ENCODE measurements at places on chromosomes 13 and 19.
A peak's percentile ranks its signal among the peaks of the same experiment; 100 is the strongest.

- DNase-seq = no peak
These were observed 15.7 kb downstream of the CEACAM16 start for GRCh38 chr19:44714597-44715169.

- DNase-seq = peak; percentile 100
These were observed 829 bp upstream of the CIC start for GRCh38 chr19:42268142-42268703.

DNA sequence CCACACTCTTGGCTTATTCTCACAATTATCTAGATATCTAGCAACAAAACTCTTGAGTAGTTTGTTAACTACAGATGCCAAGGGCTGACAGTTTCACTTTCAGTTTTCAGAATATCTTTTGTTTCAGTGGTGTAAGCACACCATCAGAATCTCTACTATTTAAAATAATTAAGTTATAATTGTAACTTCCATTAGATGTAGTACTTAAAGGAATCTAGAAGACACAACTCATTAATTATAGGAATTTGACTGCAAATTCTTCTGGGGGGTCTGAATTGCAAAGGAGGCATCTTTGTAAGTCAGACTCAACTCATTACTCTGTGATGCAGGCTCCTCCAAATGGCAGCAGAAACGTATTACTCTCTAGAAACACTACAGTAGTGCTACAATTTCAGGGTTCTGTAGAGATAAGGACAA is 44.9 kb upstream of the USPL1 start:
- peak; percentile 51 for DNase-seq

GRCh38 chr13:42041011-42041683 is 7.3 kb upstream of the DGKH start:
- DNase-seq = peak; percentile 52

- DNase-seq = no peak
These were observed 14.8 kb downstream of the PSPC1 start for GRCh38 chr13:19767966-19768365.

GRCh38 chr13:33606692-33607091 is 211.3 kb upstream of the RFC3 start:
- DNase-seq = no peak

- no peak for DNase-seq
These were observed 263.0 kb downstream of the KLF12 start for GRCh38 chr13:73870970-73871935.

DNA sequence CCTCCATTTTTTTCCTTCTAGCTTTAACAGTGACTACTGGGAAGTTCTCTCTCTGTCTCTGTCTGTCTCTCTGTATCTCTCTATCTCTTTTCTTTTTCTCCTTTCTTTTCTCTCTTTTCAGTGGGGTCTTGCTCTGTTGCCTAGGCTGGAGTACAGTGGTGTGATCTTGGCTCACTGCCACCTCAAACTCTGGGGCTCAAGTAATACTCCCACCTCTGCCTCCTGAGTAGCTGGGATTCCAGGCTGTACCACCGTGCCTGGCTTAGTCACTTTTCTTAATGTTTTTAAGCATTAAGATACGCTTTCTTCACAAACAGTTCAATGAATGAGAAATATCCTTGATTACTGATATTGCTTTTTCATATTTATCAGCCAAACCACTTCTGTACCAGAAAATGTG is 13.1 kb downstream of the PCCA start:
- DNase-seq = no peak

- DNase-seq = no peak
These were observed 32.2 kb downstream of the RCBTB2 start for GRCh38 chr13:48500652-48501197.

DNA sequence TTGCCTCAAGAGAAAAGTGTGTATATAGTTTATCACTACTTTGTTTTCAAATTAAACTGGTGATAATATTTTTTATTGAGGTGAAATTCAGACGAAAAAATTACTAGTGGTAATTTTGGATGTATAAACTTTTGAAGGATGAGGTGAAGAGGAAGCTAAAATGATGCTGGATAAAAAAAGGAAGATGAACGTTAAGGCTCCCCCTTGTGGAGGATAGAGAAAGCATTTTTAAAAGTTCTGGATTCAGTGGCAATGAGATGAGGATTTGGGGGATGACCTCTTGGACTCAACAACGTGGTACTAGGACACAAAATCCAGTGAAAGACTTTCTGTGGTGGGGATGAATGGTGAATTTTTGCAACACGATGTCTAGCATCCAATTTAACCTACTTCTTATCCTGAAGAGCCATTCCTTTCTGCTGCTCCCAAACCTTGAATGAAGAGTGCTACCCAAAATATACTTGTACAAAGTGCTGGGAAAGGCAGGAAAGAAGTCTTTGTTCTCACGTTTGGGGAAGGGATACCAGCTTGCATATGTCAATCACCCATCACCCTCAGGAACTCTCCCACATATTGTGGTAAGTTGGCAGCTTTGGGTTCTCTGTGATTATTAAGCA is 7.3 kb upstream of the SIGLEC5 start:
- no peak for DNase-seq

DNA sequence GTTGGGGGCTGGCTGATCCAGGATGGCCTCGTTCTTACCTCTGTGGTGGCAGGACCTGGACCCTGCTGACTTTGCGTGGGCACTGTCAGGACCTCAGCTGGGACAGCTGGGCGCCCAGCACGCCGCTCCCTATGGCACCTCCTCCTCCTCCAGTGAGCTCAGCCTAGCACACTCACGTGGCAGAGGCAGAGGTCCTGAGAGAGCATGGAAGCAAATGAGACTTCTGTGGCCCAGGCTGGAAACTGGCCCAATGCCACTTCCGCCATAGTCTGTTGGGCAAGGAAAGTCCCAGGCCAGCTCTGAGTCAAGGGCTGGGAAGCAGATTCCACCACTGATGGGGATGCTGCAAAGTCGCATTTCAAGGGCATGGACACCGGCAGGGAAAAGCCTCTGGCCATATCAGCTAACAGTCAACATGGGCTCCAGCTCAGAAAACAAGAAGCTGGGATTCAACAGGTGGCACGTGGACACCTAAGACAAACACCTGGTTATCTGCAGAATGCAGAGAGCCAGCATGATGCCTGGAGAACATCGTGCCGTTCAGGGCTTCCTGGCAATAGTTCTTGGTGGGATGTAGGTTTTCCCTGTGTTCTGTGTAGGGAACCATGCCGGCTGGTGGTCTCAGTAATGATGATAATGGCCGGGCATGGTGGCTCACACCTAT is 16.7 kb downstream of the MYBPC2 start:
- DNase-seq = no peak

GRCh38 chr13:101398920-101399319 is 17.4 kb downstream of the NALCN start:
- no peak for DNase-seq

GRCh38 chr13:20566468-20566897 is 474 bp upstream of the IFT88 start:
- DNase-seq = no peak

GRCh38 chr19:48674216-48674809 is 1.5 kb upstream of the NTN5 start:
- no peak for DNase-seq

DNA sequence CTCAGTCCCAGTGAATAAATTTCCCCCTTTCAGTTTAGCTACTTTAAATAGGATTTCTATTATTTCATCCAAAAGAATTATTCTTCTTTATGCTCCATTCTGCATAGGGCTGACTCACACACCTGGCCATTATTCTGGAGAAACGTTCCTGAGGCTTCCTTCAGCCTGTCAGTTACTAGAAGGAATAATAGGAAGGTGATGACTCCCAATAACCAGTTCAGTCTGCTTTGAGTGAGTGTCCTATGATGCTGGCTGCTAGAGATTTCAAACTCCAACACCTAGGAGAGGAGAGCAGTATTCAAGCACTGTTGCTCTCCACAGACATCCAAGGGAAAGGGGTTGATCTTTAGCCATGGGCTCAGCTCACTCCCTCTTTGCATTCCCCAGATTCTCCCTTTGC is 117.8 kb downstream of the KCTD12 start:
- no peak for DNase-seq

- DNase-seq = no peak
These were observed 15.6 kb downstream of the WDR88 start for GRCh38 chr19:33147538-33147937.

- DNase-seq = no peak
These were observed 720.7 kb downstream of the OLFM4 start for GRCh38 chr13:53749306-53749705.

GRCh38 chr13:40232311-40233040 is 434.0 kb downstream of the FOXO1 start:
- no peak for DNase-seq

- peak; percentile 90 for DNase-seq
These were observed at the start of gene MAP4K1 for GRCh38 chr19:38617764-38618589. Gene MAP4K1 (minus strand): TSS chr19:38617953. CDS start chr19:38617895, 58 bp downstream.

GRCh38 chr13:91238036-91238435 is 109.5 kb upstream of the MIR17HG start:
- DNase-seq = no peak

DNA sequence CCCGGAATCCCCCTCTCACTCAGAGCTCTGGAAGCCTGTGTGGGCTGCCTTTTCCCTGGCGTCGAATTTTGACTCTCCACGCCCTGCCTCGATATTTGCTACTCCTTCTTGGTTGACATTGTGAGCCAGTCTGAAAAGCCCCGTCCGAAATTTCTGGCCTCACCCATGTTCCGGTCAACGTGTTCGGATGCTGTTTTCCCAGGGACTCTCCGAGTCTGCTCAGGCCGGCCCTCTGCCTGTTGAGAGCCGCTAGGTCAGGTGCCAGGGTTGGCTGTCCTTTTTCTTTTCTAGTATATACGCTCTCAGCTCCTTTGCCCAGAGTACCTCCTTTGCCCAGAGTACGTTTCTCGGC is 6.8 kb upstream of the DGKH start:
- DNase-seq = no peak

- DNase-seq = peak; percentile 54
These were observed 6.7 kb downstream of the GRIN2D start for GRCh38 chr19:48400018-48400742.

GRCh38 chr13:49046002-49046401 is 70.3 kb downstream of the FNDC3A start:
- DNase-seq = no peak

GRCh38 chr13:79932556-79932955 is 408.4 kb downstream of the SPRY2 start:
- no peak for DNase-seq

GRCh38 chr19:43807651-43808050 is 5.4 kb upstream of the LYPD5 start:
- no peak for DNase-seq

- no peak for DNase-seq
These were observed 22.4 kb downstream of the RFXAP start for GRCh38 chr13:36841391-36841790.

DNA sequence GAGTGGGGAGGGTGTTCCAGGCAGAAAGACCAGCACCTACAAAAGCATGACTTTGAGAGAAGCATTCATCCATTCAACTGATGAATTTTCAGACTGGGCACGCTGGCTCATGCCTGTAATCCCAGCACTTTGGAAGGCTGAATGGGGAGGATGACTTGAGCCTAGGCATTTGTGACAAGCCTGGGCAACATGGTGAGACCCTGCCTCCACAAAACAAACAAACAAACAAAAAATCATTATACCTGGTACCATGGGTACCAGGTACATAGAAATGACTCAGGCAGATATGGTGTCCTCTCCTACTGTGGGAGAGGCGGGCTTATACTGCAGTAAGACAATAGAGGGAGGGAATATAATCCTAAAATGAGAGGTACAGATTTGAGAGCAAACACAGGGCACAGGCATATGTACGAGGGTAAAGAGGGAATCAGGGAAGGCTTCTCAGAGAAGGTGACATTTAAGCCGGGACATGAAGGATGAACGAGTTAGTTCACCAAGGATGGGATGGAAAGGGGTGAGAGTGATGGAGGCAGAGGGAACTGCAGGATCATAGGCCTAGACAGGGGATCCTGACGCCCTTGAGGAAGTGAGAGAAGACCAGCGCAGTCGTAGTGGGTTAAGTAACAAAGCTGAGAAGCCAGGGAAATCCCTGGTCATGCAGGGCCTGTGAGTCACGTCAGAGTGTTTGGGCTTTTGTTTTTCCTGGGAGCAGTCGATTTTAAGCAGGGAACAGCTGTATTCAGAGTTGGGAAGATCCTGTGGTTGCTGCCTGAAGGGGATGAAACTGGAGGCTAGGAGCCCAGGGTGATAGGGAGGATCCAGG is 2.9 kb downstream of the CYP2S1 start:
- DNase-seq = no peak

DNA sequence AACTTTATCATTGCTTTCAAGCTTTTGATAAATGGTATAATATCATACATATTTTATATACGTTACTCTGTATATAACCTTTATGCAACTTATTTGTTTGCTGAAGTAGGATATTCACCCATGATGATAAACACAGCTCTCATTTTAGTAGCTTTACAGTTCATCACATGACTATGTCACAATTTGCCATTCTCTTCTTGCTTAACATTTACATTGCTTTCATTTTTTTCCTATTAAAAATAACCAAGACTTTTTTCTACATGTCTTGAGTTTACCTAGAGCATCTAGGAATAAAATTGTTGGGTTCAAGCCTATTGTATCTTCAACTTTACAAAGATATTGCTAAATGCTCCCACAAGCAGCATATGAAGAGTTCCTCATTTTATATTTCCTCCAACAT is 54.0 kb downstream of the KCNRG start:
- DNase-seq = no peak

- DNase-seq = no peak
These were observed 43.5 kb downstream of the ATP8A2 start for GRCh38 chr13:25415241-25415640.

GRCh38 chr13:88263808-88264207 is 592.6 kb downstream of the SLITRK5 start:
- no peak for DNase-seq

GRCh38 chr13:40485611-40486517 is 180.6 kb downstream of the FOXO1 start:
- DNase-seq = peak; percentile 75

DNA sequence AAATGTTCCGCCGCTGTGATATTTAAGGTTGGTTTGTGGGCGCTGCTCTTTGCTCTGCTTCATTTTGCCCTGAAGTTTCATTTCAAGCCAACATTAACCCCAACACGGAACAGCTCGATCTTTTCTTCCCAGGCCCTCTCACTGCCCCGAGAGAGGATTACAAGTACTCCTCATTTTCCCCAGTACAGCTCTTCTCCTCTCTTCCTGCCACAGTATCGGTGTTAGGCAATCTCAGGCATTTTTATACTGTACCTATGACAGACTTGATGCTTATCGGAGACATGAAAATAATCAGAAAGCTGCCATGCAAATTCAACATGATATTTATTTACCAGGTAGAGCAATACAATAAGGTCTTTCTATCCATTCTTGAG is 1.3 kb upstream of the EDNRB start:
- DNase-seq = no peak
